Memory B cell (primary cell): ENCODE measurements at places on chromosomes 4 and X.
A peak's percentile ranks its signal among the peaks of the same experiment; 100 is the strongest.

- DNase-seq: no peak
Measured at GRCh38 chr4:68895561-68896198, 55.9 kb downstream of the UGT2A3 start.

DNA sequence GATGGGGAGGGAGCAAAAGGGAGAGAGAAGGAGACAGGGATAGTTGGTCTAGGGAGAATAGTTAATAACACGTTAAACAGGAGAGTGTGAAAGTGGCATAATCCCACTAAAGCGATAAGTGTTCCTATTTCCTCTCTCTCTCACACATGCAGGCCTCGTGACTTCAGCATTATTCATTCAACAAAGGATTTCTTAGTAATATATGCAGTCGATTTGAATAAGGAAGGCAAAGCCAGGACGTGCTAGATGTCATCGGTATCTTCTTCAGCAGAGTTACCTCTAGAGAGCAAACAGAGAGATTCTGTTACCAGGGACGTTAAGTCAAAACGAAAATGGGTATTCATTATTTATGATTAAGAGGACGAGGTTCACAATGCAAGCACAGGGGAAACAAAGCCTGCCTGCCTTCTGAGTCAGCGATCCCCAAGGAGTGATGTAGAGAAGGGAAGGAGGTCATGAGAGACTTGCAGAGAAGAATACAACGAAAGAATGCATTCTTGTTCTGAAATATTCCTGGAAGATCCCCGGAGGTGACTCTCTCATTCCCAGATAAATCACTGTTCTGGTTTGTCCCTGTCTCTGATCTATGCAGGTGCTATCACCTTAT lies 1048.4 kb downstream of the NLGN4X start:
- DNase-seq: no peak

DNA sequence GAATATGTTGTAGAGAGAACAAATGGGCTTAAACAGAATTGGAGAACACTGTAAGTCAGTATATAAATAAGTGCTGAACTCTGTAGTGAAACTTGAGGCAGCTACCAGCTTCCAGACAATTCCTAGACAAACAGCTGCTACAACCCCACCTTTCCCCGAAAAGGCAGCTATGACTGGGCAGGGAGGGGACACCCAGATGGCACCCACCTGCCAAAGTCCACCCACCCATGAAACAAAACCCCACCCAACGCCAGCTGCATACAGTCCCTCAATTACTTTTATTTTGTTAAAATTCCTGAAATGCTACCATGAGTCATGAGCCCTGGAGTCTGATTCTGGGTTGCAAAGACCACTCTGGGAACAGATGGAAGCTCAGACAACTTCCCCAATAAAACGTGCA lies 24.4 kb downstream of the RELL1 start:
- DNase-seq: no peak

DNA sequence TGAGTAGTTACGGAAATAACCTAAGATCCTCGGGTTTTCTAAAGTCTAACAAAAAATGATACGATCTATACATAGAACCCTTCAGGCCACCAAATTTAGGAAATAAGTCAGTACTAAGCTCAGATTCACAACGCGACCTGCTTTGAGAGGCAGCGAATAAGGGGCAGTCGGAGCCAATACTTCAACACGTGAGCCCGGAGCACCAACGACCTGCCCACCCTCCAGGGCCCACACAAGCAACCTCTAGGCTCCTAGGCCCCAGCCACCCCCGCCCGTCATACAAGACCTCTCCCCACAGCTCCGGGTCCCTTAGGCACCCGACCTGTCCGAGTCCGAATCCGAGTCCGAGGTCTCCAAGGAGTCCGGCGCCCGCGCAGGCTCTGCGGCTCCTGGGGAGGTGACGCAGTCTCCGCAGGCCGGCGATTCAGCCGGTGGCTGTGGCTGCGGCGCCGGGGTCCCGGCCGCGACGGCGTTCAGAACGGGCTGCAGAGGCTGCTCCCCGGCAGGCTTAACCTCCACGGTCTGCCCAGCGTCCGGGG lies 580 bp downstream of the NAF1 start:
- DNase-seq: peak; percentile 44

- no peak for DNase-seq
Measured at GRCh38 chr4:90606781-90607180, 479.6 kb downstream of the CCSER1 start.

- no peak for DNase-seq
Measured at GRCh38 chr4:169902658-169903345, 123.4 kb downstream of the MFAP3L start.

- DNase-seq: no peak
Measured at GRCh38 chr4:4869731-4870571, 10.5 kb downstream of the MSX1 start.

DNA sequence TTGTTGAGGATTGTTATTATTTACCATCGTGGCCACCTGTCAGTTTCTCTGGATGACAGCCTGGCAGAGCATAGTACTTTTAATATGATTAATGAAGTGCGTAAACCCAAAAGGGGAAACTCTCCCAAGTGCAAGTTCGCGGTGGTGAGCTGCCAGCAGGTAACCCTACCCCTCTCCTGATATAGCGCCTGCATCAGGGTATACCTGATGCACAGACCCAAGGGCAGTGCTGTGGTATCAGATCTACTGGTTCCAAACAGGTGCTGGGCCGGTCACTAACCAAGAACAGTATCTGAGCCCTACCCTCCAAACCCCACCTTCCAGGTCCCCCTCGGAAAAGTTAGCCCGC lies 1.6 kb downstream of the RNF150 start:
- no peak for DNase-seq

GRCh38 chr4:124936427-124936826 lies 223.9 kb upstream of the ANKRD50 start:
- no peak for DNase-seq

- DNase-seq: no peak
Measured at GRCh38 chr4:104519588-104519987, 24.9 kb upstream of the CXXC4 start.

- no peak for DNase-seq
Measured at GRCh38 chrX:19956923-19957322, 33.9 kb downstream of the BCLAF3 start.

GRCh38 chrX:129462707-129463106 lies 60.6 kb downstream of the SMARCA1 start:
- DNase-seq: no peak

GRCh38 chr4:139957986-139958738 lies 195.8 kb downstream of the MAML3 start:
- DNase-seq: no peak

DNA sequence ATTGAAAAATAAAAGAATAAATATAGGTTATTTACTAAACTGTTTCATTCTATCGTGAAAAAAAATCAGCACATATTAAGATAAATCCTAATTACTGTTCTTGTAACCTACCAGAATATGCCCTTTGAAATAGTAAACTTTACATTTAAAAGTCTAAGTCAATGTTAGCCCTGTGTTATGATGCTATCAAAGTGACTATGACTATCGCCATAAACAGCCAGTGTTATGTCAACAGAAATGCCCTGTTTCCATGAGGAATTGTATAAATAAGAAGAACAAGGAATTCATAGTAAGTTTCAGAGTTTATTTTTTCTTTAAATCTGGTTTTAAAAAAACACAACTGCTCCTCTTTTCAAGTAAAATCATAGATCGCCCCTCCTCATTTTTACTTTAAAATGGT lies 11.4 kb downstream of the NR3C2 start:
- no peak for DNase-seq

DNA sequence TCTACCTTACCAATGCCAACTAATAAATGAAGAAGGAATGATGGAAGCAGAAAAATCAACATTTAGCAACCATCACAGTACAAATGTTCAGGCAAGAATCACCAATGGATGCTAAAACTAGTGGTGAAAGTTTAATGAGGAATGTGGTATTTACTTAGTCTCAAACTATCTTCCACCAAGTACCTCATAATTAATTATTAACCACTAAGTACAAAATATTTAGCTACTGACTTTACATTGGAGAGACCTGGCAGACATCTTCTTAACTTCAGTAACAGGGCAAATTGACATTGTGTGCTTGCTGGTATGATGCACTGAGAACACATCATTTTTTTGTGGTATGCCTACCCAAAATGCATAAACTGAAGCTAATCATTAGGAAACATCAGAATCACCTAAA lies 82.4 kb downstream of the DLG3 start:
- DNase-seq: no peak

DNA sequence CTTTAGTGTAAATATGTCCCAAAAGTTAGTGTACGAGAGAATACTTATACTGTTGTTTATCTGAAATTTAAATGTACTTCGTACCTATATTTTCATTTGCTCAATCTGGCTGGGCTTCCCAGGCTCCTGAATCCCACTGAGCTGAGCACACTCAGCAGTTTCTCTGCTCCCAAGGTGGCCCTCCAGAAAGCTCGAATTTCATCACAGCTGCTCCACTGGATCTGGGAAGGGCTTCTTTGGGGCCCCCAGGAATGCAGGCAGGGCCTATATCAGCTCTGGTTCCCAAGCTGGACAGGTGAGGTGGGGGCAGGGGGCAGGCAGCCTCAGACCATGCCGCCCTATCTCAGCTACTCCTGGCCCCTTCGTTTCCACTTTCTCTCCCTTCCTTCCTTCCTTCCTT lies 1.5 kb upstream of the FATE1 start:
- DNase-seq: no peak

DNA sequence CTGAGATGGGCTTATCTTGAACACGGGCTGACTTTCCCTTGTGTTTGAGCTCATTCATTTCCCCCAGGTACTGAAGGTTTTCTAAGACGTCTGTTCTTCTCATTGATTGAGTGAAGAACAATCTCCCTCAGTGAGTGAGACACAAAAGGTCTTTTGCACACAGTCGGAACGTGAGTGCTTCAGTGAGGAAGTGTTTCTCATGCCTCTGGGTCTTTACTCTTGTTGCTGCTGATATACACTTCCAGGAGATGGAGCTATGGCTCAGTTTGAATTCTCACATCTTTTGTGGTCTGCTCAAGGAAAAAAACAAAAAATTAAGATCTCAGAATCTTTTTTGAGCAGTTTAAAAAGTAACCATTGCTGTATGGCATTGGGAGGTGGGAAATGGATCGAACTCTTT lies 981.9 kb upstream of the TENM3 start:
- no peak for DNase-seq

DNA sequence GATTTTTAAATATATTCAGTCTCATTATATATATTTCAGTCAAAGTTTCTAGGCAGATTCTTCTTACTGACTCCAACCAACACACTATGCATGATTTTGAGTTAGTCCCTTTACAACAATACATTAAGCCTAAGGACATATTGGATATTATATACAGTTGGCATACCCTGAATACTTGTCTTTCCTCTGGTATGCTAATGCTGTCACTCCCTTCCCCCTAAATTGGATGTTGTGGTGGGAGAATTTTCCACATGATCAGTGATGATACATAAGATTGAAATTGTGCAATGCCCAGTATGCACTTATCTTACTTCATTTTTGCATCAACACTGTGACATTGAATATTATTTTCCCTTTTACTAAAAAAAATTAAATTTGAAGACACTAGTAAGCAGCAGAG lies 935.2 kb downstream of the PCDH7 start:
- DNase-seq: no peak

DNA sequence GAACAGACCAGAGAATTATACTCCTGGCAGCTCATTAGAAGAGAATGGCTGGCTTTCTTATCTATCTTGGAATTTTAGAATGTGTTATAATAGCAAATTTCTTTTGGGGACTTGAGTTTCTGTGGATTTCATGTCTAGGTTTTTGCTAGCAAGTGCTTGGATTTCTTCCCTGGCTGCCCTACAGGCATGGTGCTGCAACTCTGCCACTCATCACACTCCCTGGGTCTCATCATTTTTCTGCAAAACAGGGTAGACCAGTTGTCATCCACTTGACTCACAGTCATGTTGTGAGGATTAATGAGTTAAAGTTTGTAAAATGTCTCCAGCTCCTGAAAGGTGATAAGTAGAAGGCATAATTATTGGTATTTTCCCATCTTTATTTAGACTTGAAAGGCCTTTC lies 60.7 kb upstream of the LCORL start:
- no peak for DNase-seq

GRCh38 chrX:106036716-106037115 lies 1.8 kb downstream of the SERPINA7 start:
- no peak for DNase-seq

DNA sequence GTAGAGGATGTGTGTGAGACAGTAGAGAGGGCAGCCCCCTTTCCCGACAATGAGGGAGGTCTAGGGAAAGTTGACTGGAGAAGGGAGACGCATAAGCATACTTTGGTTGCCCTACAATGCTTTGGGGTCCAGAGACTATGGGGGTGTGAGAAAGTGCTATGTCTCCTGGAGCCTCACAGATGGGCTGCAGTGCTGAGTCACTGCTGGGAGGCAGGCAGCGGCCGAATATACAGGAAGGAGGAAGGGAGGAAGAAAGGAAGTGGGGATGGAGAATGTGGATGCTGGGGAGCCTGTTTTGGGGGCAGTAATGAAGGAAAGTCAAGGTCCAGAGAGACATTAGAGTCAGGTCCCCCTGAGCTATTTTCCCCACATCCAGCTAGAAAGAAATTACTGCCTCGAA lies 12.7 kb downstream of the DRP2 start:
- no peak for DNase-seq

GRCh38 chr4:76744241-76744921 lies 153.6 kb downstream of the SOWAHB start:
- DNase-seq: no peak

DNA sequence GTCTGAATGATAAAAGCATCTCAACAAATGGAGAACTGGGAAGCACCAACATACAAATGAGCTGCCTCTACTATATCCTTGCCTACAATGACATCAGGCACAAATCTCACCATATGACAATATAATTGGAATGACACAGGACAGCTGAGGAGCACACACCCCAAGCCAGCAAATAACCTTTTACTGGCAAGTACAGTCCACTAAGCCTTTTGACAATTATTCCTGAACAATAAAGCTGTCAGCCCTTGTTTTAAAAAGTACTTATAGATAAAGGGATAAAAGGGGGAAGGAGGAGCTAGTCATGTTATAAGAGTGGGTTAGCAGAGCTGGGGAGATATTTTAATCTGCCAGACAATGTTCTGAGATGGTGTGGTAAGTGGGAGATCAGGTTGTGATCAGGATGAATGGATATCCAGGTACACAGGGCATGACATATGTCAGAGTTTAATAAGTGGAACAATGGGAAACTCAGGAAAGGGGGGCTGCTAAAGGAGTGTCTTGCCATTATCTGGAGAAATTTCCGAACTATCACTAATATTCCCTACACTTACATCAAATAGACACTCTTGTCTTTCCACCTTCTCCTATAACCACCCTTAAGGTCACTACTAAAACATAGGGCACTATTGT lies 127.6 kb downstream of the GPC3 start:
- no peak for DNase-seq

GRCh38 chr4:25020236-25020635 lies 10.5 kb downstream of the LGI2 start:
- no peak for DNase-seq

GRCh38 chr4:73729534-73730165 lies 10.7 kb upstream of the CXCL8 start:
- no peak for DNase-seq

GRCh38 chrX:8636497-8636896 lies 95.4 kb downstream of the ANOS1 start:
- DNase-seq: no peak

- no peak for DNase-seq
Measured at GRCh38 chrX:71671043-71671780, 3.9 kb downstream of the LOC101059915 start.
